T follicular helper cell (primary cell): ENCODE measurements at places on chromosomes 16 and 17.

GRCh38 chr16:86681031-86681756, 102.8 kb downstream of the FOXL1 start:
- DNase-seq = no peak

- DNase-seq = no peak
Measured at GRCh38 chr16:62404842-62405611, 368.8 kb upstream of the CDH8 start.

- no peak for DNase-seq
Measured at GRCh38 chr17:83077411-83077810, 2.0 kb upstream of the METRNL start.

- DNase-seq = no peak
Measured at GRCh38 chr17:77321649-77322513, 181.1 kb downstream of the SEC14L1 start.

- DNase-seq = no peak
Measured at GRCh38 chr16:84854759-84855158, 35.0 kb downstream of the CRISPLD2 start.

- no peak for DNase-seq
Measured at GRCh38 chr17:8408371-8408770, 10.7 kb upstream of the RNF222 start.

- no peak for DNase-seq
Measured at GRCh38 chr17:28369684-28370034, 448 bp downstream of the VTN start.

DNA sequence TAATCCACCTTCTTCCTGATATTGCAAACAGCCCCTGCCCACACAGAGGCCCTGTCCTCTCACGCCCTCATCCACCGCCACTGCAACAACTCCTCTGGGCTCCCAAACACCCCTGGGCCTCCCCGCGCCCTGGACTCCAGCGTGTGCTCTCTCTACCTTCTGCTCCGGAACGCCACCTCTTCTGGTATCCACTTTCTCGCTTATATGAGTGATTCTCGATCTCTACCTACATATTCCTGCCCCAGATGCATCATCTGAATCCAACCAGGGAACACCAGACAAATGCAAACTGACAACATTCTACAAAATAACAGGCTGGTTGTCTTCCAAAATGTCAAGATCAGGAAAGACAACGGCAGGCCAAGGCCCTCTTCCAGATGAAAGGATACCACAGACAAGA, 19.0 kb downstream of the CAMKK1 start:
- DNase-seq = no peak

GRCh38 chr16:86923656-86924055, 345.3 kb downstream of the FOXL1 start:
- no peak for DNase-seq

GRCh38 chr17:51120357-51120738, 320 bp downstream of the SPAG9 start:
- DNase-seq = peak; percentile 35

DNA sequence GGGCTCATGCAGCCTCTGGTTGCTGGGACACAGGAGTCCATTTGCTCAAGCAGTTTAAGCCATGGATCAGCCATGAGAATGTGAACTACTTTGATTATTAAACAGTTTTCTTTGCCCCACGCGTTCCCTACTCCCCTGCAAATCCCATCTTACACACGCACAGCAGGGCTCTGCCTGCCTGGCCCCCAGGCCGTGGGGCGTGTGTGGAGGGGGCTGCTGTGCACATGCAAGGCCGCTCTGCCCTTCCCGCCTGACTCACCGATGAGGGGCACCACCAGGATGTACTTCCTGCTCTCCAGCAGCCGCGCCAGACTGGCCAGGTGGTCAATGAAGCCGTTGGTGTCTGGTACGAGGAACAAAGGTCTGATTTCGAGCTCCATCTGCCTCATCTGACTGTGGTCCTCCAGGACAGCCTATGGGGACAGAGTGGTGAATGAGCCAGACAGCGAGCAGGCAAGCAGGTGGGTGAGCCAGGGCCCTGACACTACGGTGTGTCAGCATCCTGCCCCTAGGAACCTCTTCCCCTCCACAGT, 13.7 kb downstream of the HIC1 start:
- no peak for DNase-seq
